ENCODE measurements at places on chromosomes 2 and 18.

GRCh38 chr18:45197526-45197970, 417.7 kb upstream of the SLC14A2 start:
- no peak for DNase-seq

DNA sequence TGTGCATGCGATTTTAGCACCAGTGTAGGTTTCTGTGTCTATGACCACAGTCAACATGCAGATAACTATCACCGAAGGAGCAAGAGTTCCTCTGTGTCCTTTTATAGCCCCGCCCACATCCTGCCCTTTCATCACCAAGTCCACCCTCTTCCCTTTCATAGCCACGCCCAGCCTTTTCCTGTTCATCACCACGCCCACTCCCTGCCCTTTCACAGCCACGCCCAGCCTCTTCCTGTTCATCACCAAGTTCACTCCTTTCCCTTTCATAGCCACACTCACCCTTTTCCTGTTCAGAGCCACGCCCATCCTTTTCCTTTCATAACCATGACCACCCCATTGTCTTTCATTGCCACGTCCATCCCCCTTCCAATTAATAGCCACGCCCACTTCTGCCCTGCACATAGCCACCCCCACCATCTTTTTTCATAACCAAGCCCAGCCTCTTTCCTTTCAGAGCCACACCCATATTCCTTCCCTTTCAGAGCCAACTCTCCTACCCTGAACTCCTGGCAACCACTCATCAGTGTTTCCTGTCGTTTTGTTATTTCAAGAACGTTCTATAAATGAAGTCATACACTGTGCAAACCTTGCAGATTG, 273.9 kb downstream of the MYT1L start:
- DNase-seq = peak; percentile 23

GRCh38 chr2:199740111-199740428, 110.9 kb downstream of the FTCDNL1 start:
- no peak for DNase-seq

DNA sequence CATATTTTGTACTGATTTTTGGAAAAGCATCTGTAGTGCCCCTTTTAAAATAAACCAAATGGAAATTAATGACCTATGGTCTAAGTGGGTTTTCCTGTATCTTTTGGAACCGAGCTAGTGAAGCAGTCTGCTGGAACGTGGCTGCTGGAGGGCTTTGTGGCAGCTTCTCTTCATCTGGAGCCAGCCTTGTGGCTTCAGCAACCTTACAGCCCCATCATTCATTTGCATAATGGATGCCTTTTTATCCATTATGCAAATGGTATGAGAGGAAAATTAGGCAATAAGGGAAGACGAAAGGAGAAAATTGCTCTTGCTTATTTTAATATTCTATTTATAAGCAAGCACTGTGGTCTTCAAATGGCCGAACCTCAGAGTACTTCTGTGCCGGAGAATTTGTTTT, 421.0 kb downstream of the PARD3B start:
- no peak for DNase-seq

DNA sequence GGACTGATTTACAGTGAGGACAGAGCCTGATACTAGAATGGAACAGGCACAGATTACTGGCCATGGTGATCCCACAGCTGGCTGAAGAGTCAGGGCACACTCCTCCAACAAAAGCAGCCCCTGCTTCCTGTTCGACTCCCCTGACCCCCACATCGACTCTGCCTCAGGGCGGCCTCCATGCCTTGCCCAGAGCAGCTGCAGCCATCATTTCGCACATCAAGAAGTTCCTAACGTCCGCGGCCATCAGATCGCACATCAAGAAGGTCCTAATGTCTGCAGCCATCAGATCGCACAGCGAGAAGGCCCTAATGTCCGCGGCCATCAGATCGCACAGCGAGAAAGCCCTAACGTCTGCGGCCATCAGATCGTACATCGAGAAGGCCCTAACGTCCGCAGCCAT, 192.8 kb upstream of the PXDN start:
- DNase-seq = no peak

DNA sequence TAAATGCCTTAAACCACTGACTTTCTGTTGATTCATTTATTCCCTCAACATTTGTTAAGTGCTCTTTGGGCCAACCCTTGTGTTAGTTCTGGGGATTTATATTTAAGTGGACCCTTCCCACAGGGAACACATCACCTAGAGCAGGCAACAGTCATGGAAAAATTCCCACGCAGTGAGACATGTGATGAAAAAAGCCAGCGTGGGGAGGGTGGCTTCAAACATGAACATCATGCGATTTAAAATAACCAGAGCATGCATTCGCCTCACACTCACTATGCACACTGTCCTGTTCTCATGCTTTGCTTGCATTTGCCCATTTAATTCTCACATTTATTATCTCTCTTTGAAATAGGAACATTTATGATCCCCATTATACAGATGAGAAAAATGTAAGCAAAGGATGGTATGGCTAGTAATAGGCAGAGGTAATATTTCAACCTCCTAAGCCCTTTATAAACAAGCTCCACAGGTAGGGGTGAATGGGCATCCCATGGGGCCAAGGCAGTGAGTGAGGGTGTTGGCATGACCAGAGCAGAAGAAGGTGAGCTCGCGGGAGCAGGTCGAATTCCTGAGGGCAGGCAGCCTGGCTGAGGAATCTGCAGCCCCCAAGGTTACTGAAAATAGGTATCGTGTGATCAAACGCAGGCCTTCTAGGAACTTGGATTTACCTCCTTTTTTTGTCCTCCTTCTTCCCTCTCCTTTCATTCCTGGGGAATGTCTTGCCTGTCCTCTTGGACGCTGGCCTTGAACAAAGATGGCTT, 297.8 kb downstream of the MYCN start:
- DNase-seq = no peak

DNA sequence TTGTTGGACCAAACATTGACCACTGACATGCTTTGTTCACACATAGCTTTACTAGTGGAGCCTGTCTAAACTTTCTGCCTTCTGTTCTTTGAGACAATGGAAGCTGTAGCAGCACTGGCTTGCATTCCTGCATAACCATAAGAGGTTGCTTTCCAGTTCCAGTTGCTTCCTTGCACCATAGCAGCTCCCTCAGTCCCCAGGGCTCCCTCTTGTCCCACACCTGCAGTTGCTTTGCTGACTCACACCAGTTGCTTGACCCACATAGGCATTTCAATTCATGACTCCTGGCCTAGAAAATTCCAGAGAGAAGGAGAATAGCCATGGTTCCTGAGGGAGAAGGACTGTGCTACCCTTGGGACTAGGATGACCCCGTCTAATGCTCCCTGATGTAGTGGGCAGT, 20.9 kb downstream of the SGPP2 start:
- no peak for DNase-seq

GRCh38 chr2:6887751-6888192, 10.2 kb downstream of the RSAD2 start:
- DNase-seq = no peak

DNA sequence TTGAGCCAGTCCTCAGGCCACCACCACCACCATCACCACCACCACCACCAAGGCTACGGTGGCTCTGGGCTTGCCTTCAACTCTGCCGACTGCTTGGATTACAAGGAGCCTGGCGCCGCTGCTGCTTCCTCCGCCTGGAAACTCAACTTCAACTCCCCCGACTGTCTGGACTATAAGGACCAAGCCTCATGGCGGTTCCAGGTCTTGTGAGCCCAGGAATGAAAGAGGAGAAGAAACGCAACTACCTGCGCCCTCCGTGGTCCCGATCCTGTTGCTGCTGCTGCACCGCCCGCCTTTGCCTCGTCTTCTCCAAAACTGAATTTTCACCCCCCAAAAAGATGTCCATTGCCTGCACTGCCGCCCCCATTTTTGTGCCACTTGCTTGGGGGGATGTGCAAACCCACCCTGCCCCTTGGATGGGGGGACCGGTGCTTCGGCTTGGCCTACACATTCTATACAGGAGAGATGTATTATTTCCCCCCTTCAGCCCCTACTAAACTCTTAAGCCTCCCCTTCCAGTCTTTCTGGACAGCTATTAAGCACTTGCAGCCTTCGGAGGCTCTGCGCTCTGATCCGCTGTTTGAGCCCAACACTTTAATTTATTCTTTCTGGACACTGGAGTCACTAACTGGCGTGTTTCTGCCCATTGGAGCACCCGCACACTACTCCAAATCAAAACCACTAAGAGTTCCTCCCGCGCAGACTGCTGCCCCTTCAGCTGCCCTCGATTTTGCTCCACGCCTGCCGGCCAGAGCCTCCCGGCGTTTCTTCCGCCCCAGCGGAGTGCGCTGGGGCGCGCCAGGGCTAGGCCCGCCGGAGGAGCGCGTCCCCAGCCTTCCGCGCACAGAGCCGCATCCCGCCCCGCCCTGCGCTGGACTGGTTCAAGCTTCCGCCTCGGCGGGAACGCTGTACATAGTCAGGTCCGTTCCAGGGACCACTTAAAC, 5.7 kb downstream of the OTX1 start:
- no peak for DNase-seq

DNA sequence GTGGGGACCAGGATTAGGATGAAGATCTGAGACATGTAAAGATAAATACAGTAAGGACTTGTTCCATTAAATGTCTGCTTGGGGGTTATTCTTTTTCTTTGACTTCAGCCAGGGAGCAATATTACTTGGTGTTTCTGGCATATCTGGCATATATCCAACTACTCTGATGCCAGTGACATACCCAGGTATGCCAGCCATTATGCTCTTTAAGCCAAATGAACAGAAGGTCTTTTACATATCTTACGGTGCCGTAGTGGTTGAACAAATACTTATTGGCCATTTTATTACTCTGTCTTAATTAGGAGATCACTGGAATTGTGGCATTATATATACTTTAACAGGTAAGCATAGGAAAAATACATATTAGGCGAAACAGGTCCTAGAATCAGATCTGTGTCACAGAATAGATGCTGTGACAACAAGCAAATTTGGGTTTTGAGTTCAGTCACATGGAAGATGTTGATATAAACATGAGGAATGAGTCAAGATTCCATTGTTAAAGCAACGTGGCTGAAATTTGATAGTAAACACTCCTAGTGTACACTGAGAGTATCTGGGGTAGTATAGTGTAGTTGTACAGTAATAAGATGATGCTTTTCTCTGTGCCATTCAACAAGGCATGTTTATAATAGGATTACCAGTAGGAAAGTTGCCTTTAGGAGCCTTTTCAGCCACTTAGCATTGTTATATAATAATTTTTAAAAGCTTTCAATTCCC, 62.6 kb downstream of the KCTD18 start:
- no peak for DNase-seq

DNA sequence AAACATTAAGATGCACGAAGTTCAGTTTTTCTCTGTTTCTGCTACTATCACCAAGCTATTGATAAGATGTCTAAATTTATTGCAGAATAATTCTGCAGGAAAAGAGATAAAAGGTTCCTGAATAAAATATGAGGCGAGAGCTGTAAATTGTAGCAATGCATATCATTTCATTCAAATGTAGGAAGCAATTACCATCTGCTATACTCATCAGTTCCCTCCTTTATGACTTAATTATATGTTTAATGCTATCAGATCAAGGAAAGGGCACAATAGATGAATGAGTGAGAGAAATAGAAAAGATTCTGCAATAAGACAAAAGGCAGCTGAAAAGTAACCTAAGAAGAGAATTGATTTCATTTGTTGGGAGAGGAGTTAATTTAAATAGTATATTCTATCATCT, 108.2 kb upstream of the GALNT5 start:
- no peak for DNase-seq

GRCh38 chr2:62363166-62363565, 142.8 kb downstream of the TMEM17 start:
- DNase-seq = no peak

DNA sequence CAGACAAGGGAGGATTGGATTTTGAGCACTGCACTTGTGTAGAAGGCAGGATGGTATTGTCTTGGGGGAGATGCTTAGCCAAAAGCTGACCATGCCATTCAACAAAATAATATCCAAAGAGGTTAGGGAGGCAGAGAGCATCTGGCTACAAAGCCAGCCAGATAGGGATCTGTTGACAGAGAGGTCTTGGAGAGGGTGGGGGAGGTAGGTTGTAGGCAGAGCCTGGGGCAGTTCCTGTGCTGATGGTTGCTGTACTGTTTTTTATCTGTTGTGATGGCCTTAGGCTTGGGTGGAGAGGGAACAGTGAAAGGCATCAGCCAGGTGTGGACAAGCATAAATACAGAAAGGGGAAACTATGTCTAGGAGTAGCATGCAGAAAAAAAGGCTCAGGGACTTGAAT, 100.9 kb downstream of the AQP4 start:
- no peak for DNase-seq

GRCh38 chr2:95043300-95044093, 18.0 kb downstream of the MAL start:
- no peak for DNase-seq

DNA sequence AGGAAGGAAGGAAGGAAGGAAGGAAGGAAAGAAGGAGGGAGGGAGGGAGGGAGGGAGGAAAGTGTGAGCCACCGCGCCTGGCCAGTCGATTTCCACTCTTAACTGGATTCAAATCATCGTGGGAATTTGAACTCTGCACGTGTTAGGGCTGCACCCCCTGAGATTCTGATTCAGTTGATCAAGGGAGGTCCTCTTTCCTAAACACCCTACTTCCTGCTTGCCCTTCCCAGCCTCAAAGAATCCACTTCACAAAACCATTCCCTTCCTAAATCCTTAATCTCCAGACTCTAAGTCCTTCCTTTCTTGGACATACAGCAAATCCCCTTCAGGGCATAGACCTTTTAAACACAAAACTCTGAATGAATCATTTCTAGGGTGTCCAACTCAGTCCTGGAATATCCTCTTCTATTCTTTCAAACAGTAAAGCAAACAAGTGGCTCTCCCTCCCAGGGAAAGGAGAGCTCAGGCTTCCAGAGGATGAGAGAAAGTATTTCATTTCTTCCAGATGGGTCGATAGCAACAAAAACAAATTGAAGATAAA, 68.2 kb upstream of the MBOAT2 start:
- DNase-seq = no peak
